T-helper 9 cell (primary cell): ENCODE measurements at places on chromosomes 4 and X.
A peak's percentile ranks its signal among the peaks of the same experiment; 100 is the strongest.

GRCh38 chrX:120660637-120661036 is 30.8 kb upstream of the C1GALT1C1 start:
- DNase-seq, result no peak

DNA sequence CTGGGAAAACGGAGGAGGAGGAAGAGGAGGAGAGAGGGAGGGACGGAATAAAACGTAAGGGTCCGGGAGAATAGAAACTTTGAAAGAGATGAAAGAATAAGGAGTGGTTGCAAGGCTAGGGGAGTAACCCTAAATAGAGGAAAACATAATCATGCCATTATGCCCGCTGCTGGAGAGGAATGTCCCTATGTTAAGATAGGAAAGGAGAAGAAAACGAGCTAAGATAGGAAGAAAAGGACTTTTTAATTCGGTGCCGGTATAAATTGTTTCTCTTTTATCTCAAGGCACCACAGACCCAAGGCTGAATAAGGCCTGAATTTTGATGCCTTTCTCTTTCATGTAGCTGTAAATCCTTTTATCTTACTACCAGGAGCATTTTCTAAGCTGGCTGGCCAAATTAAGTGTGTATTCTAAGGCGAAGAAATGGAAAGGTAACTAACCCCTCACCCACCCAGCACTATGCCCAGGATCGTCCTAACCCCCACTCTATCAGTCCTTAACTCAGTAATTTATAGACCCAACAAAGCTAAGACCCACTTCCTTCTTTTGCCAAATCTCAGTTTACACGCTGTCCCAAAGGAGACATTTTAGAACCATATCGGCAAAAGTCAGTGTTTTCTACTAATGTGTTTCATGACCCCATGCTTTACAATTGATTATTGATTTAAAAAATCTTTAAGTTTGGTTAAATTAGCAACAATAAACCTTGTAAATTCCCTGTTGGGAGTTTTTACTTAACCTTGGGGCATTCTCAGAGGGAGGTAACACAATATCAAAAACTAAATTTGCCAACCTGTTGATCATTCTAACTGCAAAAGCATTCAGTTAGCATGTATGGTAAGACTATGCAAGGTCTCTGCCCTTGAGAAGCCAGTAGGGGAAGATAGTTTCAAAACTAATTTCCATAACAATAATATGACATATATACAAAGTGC is 1.1 kb upstream of the CUL4B start:
- no peak for DNase-seq

GRCh38 chrX:116185163-116185562 is 14.6 kb downstream of the AGTR2 start:
- no peak for DNase-seq

DNA sequence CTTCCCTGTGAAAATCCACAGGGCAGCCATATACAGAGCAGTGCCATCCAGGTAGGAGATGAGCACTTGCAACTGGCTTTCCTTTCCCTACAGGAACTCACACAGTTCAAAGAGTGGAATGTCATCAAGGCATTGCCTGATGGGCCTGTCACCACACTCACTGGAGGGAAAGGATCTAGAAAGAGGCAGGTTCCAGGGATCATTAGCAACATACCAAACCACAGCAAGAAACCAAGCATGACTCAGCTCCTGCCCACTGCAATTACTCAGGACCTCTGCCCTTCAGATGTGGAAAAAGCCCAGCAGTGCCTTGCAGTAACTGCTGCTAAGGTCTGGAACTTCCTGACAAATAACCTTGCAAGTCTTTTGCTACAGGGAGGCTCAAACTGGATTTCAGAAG is 101.2 kb downstream of the ZNF674 start:
- DNase-seq, result no peak

GRCh38 chr4:48237996-48238645 is 31.5 kb downstream of the TEC start:
- no peak for DNase-seq

DNA sequence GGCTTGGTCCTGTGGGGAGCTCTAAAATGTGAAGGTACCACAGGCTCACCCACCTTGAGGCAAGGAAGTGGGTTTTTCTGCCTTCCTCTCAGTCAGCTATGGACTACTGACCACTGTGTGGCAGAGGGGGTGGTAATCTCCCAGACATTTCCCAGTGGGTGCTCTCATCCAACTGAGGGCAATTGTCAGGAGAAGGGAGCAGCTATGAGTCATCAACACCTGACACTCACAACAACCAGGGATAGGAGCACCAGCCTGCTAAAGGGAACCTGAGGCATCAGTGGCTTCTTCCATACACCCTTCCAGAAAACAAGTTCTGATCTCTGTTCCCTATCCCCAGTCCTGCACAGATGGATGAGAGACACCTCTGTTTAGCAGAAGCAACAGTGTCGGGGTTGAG is 468.8 kb downstream of the BCOR start:
- no peak for DNase-seq

- peak; percentile 60 for DNase-seq
Observed at GRCh38 chr4:10096201-10096977, 20.2 kb downstream of the WDR1 start.

GRCh38 chrX:151974336-151975227 is at the start of gene GABRE:
GABRE (minus strand) TSS chrX:151974676; CDS start chrX:151974625, 51 bp downstream.
- no peak for DNase-seq

GRCh38 chr4:139521754-139522401 is 34.1 kb downstream of the SETD7 start:
- DNase-seq, result no peak
